ENCODE measurements at places on chromosomes 16 and 17.

- DNase-seq = no peak
Measured at GRCh38 chr16:86854058-86854621, 275.8 kb downstream of the FOXL1 start.

- peak; percentile 93 for DNase-seq
Measured at GRCh38 chr16:24539295-24539849, at the start of gene RBBP6. TSS of gene RBBP6 (plus strand) at chr16:24539566. CDS start at chr16:24540627, 1,061 bp downstream.

GRCh38 chr16:24609417-24609739, 70.0 kb downstream of the RBBP6 start:
- no peak for DNase-seq

GRCh38 chr17:70317421-70317820, 148.1 kb downstream of the KCNJ2 start:
- no peak for DNase-seq

DNA sequence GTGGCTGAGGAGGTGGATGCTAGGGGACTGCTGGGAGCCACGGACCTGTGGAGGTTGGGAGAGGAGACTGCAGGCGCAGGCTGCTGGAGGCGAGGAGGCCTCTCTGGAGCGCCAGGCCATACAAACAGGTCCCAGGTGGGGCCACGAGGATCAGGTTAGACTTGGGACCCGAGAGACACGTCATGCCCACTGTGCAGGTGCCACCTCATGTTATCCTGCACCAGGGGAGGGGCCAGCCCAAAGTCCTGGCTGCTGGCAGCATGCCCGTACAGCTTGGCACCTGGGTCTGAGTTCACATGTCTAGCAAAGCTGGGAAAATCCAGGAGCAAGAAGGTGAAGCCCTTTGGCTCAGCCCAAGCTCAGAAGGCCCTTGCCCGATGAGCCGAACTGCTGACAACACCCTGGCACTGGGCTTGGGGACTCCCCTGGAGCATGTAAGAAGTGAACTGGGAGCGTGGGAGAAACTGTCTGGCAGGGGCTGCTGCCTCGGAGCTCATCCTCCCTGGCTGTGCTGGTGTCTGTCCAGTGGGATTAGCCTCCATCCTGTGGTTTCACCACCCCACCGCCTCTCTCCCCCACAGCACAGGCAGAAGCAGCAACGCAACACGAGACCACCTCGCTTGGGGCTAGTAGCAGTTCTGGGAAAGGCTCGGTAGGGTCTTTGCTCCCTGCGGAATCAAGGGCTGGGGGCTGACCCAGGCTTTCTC, 5.3 kb downstream of the ARHGDIA start:
- no peak for DNase-seq

DNA sequence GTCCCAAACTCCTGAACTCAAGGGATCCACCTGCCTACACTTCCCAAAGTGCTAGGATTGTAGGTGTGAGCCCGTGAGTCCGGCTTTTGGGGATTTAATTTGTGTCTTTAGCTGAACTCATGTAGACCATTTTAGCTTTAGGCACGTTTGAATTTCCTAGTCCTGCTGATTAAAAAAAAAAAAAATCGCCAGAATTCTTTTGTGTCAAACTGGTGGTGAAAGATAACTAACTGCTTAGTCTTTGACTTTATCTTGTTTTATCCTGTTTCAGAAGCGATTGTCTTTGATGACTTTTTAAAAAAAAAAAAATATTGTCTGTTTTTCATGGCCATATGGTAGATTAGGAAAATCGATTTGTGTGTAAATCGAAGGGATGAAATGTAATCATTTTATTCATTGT, 2.6 kb downstream of the RABEP1 start:
- no peak for DNase-seq

- DNase-seq = no peak
Measured at GRCh38 chr17:80558046-80558445, 13.4 kb downstream of the RPTOR start.

GRCh38 chr17:79861413-79862216, 22.4 kb upstream of the CBX4 start:
- no peak for DNase-seq

DNA sequence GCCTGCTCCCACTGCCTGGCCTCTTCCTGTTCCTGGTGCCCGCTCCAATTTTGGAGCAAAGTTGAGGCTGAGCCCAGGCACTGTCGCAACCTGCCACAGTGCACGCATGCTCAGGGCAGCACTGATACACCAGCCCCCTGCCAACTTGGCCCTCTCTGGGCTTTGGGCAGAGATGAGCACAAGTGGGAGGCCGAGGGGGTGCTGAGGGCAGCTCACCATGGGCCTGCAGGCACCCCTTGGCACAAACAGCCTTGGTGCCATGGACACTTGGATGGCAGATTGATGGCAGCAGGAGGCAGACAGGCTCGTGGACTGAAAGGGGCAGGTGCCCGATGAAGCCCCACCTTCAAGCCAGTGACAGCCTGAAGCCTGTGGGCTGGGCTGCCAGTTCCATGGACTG, 42.9 kb downstream of the PIGL start:
- DNase-seq = no peak

DNA sequence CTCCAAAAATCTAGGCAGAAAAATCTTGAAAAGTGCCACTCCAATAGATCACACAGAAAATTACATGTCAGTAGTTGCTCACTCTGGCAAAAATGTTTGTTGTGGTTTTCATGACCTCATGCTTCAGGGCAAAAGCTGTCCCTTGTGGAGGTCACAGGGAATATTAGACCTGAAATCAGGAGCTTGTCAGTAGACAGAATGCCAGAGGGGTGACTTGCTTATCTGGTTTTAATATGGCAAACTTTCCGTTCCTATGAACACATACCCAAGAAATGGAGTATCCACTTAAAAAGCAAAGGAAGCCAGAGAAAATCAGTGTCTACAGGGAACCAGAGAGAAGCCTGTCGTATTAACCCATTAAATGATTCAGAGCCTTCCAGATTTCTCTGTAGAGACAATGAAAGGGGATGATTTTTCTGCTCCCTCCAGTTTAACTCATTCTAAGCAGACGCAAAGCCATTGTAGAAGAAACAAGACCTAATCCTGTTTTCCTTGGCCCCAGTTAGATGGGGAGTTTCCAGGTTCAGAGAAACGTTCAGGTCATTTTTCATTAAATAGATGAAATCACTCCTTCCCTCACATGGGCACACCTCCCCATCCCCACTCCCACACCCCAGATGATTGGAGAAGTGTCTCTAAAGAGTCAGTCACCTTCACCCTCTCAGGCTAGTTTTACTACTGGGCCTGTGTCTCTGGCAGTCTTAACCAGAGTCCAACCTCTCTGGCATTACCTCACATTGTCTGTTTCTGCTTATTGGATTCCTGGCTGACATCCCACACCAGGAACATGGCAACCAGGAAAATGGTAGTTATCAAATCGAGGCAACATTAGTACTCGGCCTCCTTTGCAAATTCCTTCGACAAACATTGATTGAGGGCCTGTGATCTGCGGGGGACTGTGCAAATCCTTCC, 6.0 kb downstream of the SOX9 start:
- DNase-seq = no peak

GRCh38 chr17:68812876-68813584, 142.2 kb downstream of the ABCA8 start:
- no peak for DNase-seq

DNA sequence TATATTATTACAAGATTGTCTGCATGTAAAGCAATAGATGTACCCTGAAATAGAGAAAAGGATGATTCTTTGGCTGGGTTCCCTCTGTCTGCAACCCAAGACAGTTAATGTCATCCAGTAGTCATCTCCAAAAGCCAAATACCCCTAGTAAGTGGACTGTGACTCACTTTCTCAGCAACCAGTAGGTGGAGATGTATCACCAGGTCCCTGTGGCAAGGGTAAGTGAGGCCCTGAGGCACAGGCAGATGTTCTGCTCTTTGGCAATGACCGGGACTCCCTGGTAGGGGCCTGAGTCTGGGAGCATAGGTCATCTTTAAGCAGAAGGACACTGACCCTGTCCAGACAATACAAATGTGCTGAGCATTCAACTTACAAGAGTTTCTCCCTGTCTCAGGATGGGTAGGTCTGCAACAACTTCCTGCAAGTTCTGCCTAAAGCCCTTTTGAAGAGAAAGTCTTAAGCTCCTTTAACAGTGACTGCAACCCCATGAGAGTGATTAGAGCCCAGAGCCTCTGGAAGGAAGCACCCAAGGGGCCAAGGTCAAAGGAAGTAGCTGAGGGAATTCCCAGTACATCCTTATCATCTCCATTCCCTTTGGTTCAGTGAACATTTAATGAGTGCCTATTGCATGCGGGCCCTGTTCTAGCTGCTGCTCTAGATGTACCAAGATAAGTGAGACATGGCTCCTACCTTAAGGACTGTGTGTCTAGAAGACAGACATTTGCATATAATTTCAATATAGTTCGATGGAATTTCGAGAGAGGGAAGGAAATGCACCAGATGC, 31.9 kb downstream of the PMP22 start:
- DNase-seq = no peak

DNA sequence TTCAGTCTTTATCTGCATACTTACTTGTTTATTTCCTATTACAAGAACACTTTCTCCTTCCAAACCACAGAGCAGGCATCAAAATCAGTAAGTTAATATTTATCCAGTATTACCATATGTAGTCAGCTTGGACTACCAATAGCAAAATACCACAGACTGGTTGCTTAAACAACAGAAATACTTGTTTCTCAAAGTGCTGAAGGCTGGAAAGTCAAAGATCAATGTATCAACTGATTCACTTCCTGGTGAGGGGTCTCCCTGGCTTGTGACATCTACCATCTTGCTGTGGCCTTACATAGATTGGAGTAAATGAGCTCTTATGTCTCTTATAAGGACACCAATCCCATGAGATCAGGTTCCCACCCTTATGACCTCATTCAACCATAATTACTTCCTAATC, 2.6 kb downstream of the STXBP4 start:
- DNase-seq = no peak

DNA sequence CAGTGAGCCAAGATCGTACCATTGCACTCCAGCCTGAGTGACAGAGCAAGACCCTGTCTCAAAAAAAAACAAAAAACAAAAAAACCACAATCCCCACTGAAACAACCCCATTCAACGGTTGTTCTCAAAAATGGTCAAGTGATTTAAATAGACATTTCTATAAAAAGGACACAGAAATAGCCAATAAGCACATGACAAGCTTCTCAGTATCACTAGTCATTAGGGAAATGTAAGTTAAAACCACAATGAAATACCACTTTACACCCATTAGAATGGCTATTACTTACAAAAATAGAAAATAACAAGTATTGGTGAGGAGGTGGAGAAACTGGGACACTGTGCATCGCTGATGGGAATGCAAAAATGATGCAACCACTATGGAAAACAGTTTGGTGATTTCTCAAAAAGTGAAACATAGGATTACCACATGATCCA, 26.6 kb upstream of the MYLK3 start:
- DNase-seq = no peak

GRCh38 chr17:69245617-69246016, 17.0 kb upstream of the ABCA10 start:
- DNase-seq = no peak

DNA sequence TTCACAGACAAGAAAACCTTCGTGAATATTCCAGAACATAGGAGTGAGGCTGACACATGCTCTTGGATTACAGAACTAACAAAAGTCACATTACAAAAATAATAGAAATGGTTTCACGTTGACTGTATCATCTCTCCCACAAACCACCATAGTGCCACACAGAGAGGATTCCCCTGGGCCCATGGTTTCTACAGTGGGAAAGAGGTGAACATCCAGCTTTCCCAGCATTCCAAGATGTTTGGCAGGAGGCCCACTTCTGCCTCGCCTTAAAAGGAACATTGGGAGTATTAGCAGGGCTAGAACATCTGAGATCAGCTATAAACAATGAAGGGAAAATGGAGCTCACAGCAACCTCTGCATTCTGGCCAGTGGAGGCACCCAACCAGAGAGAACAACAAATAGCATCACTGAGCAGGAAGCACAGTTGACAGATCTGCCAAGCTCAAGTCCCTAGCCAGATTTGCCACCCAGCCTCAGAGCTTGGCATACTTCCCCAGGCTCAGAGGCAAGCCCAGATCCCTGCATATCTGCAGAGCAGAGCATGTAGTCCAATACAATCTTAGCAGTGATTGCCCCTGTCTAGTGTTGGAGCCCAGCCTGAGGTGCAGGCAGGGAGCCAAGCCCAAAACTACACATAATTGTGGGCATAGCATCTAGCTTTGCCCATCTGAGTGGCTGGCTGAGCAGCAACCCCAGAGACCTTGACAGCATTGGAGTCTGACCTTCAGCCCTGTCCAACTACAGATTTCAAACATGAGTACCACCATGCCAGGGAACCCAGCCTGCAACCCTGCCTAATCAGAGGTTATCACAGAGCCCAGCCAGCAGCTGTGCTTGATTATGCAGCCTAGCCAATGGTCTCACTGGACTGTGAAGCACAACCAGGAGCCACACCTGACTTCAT, 260.4 kb downstream of the CEP112 start:
- DNase-seq = no peak

DNA sequence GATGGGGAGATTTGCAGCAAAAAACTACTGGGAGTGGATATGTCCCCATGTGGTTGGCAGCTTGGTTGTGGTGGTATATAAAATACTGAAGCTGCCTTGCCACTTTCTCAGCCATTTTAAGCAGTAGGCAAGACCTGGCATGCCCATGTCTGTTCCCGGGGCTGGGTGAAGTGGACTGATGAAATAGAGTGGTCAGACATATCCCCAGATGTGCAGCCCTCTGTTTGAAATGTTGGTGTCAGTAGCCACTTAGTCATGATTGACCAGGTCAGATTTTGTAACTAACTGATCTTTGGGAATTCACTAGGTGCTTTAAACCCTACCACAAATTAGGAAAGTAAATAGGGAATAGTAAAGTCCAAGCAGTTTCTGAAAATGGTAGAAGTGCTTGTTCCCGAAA, 151.6 kb downstream of the PHKB start:
- no peak for DNase-seq

DNA sequence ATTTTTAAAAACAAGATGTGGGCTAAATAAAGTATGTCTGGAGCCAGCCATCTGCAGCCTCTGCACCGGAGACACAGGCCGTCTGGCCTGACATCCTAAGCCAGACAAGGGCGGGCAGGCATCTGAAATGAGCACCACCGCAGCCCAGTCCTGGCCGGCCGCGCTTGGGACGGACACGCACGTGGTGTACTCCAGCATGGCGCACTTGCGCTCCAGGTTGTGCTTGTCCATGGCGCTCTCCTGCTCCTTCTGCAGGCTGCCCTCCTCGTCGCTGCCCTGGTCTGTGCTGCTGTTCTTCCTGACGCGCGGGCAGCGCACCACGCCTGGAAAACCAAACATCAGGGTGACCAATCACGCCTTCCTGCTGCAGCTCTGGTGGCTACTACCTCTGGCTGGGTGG, 60.3 kb downstream of the GTF3C1 start:
- DNase-seq = no peak

DNA sequence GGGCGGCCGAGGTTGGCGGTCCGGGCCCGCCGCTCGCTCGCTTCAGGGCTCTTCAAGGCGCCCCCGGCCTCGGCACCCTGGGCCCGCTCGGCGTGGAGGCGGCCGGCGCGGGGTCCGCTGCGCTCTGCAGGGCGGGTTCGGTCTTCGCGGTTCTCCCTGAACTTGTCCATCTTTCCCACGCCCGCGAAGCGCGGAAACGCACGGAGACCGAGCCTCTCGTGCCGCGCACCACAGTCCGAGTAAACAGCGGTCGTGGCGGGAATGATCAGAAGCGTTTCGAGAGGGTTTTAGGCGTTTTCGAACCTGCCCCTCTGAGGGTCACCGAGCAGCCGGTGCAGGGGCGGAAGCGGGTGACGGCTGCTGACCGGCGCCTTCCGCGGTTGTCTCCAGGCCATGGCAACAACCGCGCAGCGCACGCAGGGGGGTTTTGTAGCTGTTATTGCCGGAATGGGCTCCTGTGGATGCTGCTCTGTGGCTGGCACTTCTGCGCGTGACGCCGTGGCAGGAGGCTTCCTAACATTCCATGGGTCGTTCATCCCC, 414 bp downstream of the NARF start:
- peak; percentile 19 for DNase-seq
